ACHN (cell line): ENCODE measurements at places on chromosomes 16 and 17.

DNA sequence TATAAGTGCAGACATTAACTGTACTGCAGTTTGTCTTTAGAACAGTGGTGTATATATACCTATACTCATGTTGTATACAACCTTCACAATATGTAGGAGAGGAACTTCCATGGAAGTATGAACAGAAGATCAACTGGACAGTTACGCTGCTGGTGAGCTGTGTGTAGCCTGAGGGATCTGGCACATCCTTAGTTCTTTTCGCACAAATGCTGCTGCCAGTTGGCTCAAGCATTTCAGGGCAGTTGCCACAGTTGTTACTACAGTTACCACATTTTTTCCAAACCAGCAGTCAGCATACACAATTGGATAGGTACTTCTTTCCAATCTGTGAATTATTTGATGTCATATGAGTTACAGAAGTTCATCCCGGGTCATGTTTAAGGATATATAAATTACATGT lies 539.6 kb upstream of the HSBP1 start:
- no peak for DNase-seq

GRCh38 chr17:80624864-80625263 lies 80.2 kb downstream of the RPTOR start:
- DNase-seq, result no peak

DNA sequence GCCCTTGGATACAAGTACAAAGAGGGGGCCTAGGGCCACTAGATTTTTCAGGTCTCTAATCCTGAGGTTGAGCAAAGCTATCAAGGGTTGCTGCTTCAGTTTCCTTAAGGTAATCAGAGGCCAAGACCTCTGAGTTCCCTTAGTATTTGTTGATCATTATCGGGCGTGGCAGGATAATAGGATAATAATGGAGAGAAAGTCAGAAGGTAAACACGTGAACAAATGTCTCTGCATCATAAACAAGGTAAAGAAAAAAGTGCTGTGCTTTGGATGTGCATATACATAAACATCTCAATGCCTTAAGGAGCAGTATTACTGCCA lies 41.5 kb upstream of the YPEL2 start:
- DNase-seq, result no peak

DNA sequence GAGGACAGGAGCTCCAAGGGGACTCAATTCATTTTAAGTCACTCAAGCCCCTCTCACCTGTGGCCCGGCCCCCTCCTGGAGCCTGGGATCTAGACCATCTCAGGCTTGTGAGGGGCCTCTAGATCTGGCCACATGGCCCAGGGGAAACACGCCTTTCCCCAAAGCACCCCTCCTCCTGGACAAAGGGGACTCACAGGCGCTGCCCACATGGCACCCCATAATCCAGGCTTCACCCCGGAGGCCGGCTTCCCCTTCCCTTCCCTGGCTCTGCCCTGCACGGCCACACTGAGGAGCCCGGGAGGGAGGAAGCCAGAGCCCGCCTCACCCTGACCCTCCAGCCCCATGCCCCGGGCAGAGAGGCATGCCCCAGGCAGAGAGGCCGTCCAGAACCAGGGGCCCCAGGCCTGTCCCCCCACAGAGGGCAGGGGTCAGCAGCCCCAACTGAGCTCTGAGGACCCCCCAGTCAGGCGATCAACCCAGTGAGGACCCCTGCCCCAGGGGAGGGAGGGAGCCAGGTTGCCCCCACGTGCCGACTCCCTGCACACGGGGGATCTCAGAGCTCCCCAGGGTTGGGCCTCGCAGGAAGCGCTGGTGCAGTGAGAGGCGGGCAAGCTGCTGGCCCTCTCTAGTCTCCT lies 10.9 kb downstream of the HS3ST6 start:
- no peak for DNase-seq

DNA sequence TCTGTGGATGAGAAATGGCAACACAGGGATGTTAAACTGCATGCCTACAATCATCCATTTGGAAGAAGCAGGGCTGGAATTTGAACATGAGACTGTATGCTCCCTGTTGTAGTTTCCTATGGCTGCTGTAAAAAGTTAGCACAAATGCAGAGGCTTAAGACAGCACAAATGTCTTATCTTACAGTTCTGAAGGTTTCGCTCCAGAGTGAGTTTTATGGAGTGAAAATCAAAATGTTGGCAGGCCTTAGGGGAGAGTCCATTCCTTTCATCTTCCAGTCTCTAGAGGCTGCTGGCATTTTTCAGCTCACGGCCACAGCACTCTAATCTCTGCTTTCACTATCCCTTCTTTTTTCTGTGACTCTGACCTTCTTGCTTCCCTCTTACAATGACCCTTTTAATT lies 660.1 kb downstream of the WWOX start:
- no peak for DNase-seq

- DNase-seq, result no peak
Observed at GRCh38 chr16:20881503-20881878, 18.7 kb downstream of the DCUN1D3 start.

- DNase-seq, result peak; percentile 61
Observed at GRCh38 chr17:18258356-18259038, at the start of gene FLII. Gene FLII, minus strand, starts transcription at chr17:18258738. Its CDS starts 48 bp downstream, at chr17:18258690.

GRCh38 chr16:88466175-88466862 lies 13.2 kb downstream of the ZFPM1 start:
- no peak for DNase-seq

DNA sequence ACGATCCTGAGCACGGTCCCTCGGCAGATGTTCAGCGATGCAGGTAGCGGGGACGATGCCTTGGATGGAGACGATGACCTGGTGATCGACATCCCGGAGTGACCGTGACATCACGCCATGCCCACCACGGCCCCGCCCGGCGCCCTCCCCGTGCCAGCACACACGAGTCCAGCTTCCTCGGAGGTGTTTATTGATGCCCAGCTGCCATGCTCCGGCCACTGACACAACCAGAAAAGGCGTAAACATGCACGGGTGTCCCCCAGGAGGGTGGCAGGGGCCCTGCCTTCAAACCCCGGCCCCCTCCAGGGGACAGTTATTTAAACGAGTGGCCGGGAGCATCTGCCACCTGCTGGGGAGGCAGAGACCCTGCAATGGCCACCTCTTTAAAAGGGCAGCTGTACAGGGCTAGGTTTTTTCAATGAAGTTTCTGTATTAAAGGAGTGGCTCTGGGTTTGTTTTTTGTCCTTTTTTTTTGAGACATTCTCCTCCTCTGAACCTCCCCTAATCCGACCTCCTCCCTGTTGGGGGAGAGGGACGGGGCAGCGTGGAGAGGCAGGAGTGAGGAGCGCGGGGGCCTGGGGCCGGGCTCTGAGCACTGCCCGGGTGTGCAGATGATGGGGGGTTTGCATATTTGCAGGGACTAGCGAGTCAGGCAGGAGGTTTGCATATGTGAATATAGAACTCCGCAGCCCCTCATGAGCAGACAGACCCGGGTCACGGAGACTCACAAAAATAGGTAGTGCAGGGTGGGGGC lies 5.3 kb downstream of the DOC2A start:
- DNase-seq, result peak; percentile 64

- DNase-seq, result peak; percentile 17
Observed at GRCh38 chr17:46977348-46977747, 1.7 kb downstream of the RPRML start.

- no peak for DNase-seq
Observed at GRCh38 chr16:53153130-53153529, 98.3 kb downstream of the CHD9 start.

- no peak for DNase-seq
Observed at GRCh38 chr17:58229881-58230280, 8.5 kb upstream of the LPO start.

DNA sequence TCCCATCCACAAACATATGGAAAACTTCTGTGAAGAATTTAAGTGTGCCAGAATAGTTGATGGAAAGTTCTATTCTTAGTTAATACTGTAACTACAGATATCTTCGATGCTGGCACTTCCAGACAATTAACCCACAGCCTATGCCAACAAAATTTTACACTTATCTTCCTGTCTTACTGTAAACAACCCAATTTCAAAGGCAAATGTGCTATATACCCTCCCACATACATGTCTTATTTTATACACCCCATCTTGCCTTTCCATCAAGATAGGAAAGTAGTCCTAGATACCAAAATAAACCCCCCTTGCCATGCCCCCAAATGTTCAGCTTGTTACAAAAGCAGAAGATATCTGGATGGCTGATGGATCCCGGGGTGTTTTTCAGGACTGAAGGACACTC lies 306.3 kb downstream of the SLC39A11 start:
- no peak for DNase-seq

GRCh38 chr16:10171221-10171620 lies 11.0 kb downstream of the GRIN2A start:
- DNase-seq, result no peak

DNA sequence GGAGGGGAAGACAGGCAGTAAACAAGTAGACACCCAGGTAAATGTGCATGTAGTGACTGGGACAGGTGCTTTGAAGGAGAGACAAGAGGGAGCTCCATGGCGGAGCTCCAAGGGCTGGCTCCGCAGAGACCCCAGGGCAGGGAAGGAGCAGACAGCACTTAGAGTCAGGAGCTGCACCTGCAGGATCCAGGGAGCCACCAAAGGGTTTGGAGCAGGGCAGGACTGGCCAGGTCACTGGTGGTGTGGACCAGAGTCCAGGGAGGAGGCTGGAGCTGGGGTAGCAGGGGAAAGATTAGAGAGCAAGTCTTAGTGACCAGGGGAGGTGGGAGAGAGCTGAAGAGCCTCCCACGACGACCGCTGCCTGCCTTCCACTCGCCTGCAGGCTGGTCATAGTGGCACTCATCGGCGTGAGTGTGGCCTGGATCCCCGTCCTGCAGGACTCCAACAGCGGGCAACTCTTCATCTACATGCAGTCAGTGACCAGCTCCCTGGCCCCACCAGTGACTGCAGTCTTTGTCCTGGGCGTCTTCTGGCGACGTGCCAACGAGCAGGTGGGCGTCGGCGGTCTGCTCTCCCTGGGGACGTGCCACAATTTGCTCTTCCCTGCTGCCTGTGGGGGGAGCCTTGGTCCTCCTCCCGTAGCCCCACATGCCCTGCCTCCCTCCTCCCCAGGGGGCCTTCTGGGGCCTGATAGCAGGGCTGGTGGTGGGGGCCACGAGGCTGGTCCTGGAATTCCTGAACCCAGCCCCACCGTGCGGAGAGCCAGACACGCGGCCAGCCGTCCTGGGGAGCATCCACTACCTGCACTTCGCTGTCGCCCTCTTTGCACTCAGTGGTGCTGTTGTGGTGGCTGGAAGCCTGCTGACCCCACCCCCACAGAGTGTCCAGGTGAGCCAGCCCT lies 14.7 kb upstream of the FAM83G start:
- no peak for DNase-seq

DNA sequence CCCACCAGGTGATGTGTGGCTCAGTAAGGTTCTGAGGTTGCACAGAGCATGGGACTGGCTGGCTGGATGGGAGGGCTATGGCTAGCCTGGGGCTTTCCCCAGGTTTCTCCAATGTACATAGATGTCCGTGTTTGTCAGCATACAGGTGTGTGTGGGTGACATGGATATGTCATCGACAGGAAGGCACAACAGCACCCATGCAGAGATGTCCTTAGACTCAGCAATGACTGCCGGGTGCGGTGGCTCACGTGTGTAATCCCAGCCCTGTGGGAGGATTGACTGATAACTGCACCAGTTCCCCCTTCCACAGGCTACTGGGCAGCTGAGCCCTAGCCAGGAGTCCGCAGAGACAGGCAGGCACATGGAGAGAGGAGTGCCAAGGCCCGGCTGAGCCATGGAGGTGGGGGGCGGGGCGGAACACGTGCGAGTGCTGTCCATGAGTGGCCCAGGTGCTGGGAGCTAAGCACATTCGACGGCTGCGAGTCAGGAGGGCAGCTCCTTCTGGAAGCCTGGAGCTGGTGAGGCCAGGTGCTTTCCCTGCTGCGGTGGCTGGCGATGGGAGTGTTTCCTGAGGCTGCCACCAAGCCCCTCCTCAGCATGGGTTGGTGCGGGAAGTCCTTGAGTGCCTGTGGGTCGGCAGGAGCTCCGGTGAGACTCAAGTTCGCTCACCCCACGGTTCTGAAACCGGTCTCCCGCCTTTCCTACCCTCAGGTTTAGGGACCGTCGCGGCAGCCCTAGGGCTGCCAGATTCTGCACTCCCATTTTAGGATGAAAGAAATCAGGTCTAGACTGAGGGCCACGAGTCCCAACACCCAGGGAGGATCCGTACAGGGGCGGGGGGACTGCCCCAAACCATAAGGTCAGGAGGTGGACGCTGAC lies 858 bp upstream of the ASPSCR1 start:
- peak; percentile 30 for DNase-seq

DNA sequence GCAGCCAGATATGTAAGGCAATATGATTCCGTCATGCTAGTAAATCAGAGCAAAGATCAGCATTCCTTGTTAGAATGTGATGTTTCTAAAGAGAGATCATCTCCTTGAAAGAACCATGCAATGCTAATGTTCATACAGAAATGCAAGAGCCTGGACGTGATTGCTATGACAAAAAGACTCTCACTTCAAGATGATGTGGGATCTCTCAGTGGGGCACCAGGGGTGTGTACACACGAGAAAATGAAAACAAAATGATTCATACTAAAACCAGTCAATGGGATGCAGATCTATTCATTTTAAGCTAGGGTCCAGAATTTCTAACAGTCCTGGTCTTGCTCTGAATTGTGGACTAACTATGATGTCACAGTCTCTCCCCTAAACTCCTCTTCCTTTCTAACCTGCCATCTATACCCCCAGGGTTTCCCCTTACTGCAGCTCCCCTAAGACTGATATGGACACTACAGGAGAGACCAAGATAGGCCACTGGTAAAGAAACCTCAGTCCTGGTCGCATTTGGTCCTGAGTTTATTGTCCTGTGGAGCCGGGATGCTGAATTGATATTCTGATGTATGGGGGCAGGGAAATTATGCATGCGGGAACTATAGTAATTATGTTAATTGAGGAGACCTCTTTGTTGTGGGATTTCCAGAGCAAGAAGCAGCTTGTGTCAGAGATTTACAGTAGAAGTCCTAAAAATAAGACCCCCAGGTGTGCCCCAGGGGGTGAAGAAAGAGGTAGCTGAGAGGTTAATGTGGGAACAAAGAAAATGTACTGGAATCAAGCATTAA lies 179.0 kb downstream of the PMP22 start:
- no peak for DNase-seq

DNA sequence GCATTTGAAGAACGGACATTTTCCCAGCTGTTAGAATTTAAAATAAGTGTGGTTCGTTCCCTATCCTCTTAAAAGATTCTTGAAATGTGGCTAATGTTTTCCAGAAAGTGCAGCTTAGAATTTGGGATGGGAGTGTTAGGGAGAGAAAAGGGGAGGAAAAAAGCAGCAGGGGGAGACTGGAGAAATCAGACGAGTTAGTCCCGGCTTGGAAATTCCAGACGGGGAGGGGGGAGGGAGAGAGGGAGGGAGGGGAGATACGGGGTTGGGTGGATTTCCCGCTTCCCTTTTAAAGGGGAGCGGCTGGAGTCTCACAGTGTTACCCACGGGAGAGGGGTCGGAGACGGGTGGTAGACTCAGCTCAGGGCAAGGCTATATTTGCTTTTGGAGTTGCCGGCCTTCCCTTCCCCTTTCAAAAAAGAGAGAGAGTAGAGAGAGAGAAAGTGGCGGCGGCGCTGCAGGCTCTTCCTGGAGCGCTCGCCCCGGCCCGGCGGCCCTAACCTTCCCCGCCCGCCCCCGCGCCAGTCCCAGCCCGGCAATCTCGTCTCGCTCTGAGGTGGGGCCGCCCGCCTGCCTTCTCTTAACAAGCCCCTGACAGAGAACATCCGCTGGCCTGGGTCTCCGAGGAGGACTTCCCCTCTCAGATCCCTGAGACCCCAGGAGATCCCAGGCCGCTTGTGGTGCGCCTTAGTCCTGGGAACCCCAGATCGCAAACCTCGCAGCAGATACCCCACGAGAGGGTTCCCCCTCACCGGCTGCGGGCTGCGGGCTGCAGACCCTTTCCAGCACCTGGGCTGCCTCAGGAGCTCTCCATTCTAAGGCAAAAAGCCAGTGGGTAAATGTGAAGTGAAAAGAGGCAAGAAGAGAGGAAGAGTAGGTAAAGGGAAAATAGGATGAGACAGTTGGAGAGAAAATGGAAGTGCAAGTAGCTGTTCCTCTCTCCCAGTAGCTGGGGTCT lies 6.6 kb downstream of the IGF2BP1 start:
- DNase-seq, result no peak

GRCh38 chr16:15873737-15874136 lies 14.7 kb downstream of the CEP20 start:
- DNase-seq, result no peak
